Hypothalamus (tissue), 51 donors: ENCODE measurements at places on chromosomes 1 and 21.

GRCh38 chr1:245055752-245056151 is 99.0 kb upstream of the KIF26B start:
- DNase-seq, result no peak

DNA sequence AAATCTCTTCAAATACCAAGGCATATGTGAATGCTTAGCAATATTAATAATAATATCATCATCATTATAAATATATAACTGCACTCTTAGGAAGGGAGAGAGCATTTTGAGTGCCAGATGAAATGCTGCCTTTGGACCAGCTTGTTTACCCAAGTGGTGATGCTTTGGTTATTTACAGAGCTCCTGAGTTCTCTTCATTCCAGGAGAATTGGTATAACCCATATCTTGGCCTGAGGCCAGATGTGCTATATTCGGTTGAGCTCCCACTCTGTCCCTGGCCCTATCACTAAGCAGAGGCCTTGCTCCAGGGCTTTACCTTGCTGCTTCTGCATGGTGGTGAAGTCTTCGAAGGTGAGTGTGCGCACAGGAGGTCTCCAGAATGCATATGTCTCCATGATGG is 89.4 kb downstream of the TBX15 start:
- no peak for DNase-seq

- DNase-seq, result no peak
Measured at GRCh38 chr1:27275696-27276095, 41.3 kb downstream of the WDTC1 start.

GRCh38 chr21:41868062-41868710 is 11.0 kb downstream of the PRDM15 start:
- DNase-seq, result no peak

- no peak for DNase-seq
Measured at GRCh38 chr1:154466921-154467417, 35.0 kb upstream of the TDRD10 start.

GRCh38 chr1:160633330-160633903 is 13.4 kb downstream of the SLAMF1 start:
- no peak for DNase-seq
